ENCODE measurements at places on chromosomes 12 and 14. TPM values are rescaled to one million over a fixed set of nuclear protein-coding genes. Genes with fewer than 3 reads are reported as not detected.

- H3K27ac ChIP-seq = no peak overlapping the region
- no peaks in the 10 kb centered on the region for H3K4me1 ChIP-seq
- DNase-seq = no peak
- no peaks in the 10 kb centered on the region for H3K27me3 ChIP-seq
- H3K4me3 ChIP-seq = no peak overlapping the region
These were observed 58.3 kb upstream of the ISM2 start for GRCh38 chr14:77556946-77557345.

DNA sequence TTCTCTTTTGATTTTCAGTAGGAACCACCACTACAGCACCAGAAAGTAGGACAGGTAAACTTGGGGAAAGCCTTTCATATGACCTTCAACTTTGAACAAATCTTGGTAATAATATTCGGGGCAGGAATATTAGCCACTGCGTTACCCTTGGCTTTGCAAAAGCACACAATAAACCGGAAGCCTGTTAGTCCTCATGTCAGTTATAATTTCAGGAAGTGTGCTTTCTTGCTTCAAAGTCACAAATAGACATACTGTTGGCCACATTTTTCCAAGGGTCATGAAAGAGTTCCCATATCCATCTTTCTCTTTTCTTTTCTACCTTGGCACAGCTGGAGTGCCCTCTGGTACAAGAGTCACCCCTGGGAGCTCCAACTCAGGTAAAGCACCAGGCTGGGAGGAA, 167.2 kb upstream of the CNTN1 start:
- H3K27ac ChIP-seq = no peak overlapping the region
- H3K4me3 ChIP-seq = no peak overlapping the region
- no peak for DNase-seq
- H3K27me3 ChIP-seq = no peaks in the 10 kb centered on the region
- no peaks in the 10 kb centered on the region for H3K36me3 ChIP-seq

DNA sequence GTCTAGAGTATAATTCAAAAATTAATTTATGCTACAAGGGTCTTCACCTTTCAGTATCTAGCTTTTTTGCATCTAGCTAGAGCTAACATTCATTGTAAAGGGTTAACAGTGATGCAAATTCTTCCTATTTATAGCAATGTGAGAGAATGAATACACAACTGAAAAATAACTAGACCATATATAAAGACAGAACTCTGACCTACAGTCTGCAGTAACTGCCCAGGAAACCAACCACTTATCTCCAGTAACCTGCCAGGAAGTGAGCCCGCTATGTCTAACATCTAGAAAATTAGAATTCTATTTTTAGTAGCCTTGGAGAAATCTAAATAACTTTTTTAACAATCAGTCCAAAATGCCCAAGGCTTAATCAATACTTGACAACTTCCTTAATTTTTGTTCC, 1021.9 kb downstream of the LRFN5 start:
- DNase-seq = no peak
- no peak overlapping the region for H3K27ac ChIP-seq

The ATXN3 gene
- 33.1 TPM for total RNA-seq

- DNase-seq = no peak
- H3K36me3 ChIP-seq = no peaks in the 10 kb centered on the region
- H3K4me3 ChIP-seq = no peak overlapping the region
- no peaks in the 10 kb centered on the region for H3K27me3 ChIP-seq
- H3K4me1 ChIP-seq = peaks cover 28% of the 10 kb centered on the region
- no peak overlapping the region for H3K27ac ChIP-seq
These were observed 246.4 kb upstream of the PWP1 start for GRCh38 chr12:107439026-107439738.

The NGDN gene
- 45.5 TPM for total RNA-seq

DNA sequence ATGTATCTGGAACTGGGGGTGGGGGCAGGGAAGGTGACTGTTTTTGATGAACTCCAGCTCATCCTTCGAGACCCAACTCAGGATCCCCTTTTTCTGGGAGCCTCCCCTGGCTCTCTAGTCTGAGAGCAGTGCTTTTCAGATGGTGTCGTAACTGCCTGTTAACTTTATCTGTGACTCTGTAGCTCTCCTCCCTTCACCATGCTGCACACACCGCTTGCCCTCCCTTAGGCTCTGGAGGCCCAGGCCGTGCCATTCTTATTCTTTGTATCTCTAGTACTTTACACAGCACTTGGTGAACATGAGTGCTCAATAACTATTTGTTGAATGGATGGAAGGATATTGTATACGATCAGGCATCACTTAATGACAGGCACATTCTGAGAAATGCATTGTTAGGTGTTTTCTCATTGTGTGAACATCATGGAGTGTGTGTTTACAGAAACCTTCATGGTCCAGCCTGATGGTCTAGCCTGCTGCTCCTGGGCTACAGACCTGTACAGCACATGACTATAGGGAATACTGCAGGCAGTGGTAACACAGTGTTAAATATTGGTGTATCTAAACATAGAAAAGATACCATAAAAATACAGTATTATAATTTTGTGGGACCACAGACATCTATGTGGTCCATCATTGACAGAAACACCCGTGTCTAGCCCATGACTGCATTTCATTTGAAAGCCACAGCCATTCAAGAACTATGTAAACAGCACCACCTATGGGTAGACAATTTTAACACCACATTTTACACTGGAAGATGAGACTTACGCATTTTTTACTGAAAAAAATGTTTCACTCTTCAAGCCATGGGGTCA, 91.8 kb downstream of the EML1 start:
- no peak for DNase-seq
- no peaks in the 10 kb centered on the region for H3K27me3 ChIP-seq
- no peak overlapping the region for H3K4me3 ChIP-seq
- H3K27ac ChIP-seq = no peak overlapping the region
- no peaks in the 10 kb centered on the region for H3K36me3 ChIP-seq
- H3K4me1 ChIP-seq = peaks cover 32% of the 10 kb centered on the region

Data from WTC11 (cell line).